ENCODE measurements at places on chromosomes 5 and 9.
A peak's percentile ranks its signal among the peaks of the same experiment; 100 is the strongest.

- DNase-seq, result no peak
Observed at GRCh38 chr5:87944553-87945285, 323.9 kb downstream of the TMEM161B start.

DNA sequence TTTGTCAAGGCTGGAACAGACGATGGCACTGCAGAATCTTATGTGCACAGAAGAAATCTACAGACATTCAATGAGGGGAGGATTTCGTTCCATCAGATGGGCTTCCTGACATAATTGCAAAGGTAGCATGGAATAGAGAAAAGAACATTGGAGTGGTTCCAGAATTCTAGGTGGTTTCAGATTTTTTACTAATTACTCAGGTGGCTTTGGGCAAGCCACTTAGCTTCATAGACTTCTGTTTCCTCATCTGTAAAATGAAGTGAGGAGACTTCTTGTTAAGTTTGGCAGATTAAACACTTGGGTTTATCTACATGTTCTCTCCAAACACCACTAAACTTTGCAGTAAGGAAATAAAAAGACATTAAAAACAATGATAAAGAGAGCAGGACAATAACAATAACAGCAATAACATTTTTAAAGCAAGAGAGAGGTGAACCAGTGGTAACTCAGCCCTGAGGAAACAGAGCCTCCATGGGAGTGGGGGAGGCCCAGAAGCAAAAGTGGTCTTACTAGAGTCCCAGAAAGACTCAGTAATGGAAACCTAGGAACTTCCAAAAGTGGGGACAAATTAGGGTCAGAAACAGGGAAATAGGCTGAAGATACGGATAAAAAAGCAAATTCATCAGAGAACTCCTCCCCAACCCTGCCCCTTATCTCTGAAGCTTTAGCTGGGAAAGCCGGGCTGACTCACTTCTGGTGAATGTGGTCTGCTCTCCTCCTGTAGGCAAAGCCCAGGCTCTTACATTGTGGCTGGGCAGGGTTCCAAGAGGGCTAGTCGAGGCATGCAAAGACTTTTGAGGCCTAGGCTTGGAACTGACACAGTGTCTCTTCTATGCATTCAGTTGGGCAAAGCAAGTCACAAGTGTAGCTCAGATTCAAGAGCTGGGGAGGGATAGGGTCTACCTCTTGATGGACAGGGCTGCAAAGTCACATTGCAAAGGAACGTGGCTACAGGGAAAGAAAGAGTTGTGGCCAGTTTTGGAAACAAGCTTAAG, 11.8 kb upstream of the ACTBL2 start:
- no peak for DNase-seq

- DNase-seq, result no peak
Observed at GRCh38 chr5:110663525-110663924, 62.9 kb downstream of the TMEM232 start.

- no peak for DNase-seq
Observed at GRCh38 chr5:586751-587285, 25.3 kb upstream of the CEP72 start.

DNA sequence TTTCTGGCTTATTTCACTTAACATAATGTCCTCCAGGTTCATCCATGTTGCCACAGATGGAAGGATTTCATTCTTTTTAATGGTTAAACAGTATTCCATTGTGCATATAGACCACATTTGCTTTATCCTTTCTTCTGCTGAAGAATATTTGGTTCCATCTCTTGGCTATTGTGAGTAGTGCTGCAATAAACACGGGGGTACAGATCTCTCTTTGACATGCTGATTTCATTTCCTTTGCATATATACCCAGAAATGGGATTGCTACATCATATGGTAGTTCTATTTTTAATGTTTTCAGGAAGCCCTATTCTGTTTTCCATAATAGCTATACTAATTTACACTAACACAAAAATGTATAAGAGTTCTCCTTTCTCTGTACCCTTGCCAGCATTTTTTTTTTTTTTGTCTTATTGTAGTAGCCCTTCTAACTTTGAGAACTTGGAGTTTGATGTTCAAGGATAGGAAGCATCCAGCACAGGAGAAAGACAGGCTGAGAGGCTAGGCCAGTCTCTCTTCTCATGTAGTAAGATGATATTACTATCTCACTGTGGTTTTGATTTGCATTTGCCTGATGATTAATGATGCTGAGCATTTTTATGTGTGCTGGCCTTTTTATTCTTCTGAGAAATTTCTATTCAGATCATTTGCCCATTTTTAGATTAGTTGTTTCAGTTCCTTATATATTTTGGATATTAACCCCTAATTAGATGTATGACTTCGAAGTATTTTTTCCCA, 592.2 kb upstream of the ZNF608 start:
- DNase-seq, result no peak

DNA sequence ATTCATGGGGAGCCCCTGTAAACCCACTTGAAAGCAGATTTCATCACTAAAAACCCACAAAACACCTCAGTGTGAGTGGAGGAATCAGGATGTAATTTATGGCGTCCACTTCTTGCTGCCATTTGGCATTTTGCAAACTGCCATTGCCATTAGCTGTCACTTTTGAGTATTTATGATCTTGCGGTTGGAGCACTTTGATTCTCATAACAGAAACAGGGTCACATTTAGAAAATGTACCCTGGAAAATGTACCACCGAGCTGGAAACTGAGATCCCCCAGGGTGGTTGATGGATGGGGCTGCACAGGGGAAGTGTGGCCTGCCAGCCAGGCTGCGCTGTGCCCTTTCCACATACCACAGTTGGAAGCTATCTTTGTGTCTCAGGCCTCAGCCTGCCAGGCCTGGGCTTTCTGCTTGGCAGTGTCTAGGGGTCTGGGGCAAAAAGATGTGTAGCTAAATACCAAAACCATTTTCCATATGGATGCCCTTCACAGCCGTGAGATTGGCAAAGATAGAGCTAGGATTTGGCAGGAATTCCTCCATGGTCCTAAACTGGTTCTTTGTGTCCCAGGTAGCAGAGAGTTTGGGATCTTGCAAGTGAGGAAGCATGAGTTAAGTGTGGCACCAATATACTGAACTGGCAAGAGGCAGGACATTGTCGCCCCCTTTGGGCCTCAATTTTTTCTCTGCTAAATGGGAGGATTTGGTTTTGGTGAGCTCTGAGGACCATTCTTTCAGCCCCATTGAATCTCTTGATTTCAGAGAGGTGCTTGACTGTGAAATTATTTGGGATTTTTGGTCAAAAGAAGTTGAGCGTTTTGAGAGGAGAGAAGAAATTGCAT, 46.2 kb downstream of the GALNT10 start:
- DNase-seq, result no peak

DNA sequence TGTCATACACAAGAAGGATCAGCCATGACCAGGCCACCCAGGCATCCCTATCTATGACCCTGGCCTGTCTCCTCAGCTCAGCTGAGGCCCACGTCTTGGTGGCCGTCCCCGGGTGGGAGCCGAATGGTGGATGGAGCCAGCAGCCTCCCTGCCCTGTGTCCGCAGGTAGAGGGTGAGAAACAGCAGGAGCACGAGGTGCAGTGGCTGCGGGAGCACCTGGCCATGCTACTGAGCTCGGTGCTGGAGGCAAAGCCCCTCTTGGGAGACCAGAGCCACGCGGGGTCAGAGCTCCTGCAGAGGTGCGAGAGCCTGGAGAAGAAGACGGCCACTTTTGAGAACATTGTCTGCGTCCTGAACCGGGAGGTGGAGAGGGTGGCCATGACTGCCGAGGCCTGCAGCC, 24.5 kb downstream of the FBXW5 start:
- no peak for DNase-seq

DNA sequence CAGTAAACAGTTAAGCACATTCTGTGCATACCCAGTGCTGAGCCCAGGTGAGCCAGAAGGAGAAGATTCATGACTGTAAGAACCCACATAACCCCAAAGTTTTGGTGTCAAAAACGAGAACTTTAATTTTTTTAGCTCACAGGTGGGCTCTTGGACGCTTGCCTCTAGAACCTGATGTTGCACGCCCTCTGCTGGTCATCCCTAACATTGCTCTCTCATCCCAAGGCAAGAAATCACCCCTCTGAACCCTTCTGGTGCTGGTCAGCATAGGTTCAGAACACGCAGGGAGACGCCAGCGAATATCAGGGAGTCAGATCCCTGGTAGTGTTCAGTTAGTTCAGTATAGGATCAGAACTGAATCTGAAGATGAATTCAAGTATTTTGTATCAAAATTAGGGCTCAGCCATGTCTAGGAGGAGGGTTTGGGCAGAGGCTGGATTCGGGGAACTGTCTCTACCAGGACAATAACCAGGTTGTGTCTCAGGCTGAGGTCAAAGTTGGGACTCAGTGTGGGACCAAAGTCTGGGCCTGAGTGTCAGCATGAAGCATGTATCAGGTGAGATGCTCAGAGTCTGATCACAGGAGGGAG, 4.1 kb upstream of the DNAJB5 start:
- DNase-seq, result peak; percentile 54

- no peak for DNase-seq
Observed at GRCh38 chr5:81761270-81761669, 10.4 kb upstream of the SSBP2 start.

- DNase-seq, result no peak
Observed at GRCh38 chr9:556199-556598, 285.3 kb upstream of the DMRT1 start.

DNA sequence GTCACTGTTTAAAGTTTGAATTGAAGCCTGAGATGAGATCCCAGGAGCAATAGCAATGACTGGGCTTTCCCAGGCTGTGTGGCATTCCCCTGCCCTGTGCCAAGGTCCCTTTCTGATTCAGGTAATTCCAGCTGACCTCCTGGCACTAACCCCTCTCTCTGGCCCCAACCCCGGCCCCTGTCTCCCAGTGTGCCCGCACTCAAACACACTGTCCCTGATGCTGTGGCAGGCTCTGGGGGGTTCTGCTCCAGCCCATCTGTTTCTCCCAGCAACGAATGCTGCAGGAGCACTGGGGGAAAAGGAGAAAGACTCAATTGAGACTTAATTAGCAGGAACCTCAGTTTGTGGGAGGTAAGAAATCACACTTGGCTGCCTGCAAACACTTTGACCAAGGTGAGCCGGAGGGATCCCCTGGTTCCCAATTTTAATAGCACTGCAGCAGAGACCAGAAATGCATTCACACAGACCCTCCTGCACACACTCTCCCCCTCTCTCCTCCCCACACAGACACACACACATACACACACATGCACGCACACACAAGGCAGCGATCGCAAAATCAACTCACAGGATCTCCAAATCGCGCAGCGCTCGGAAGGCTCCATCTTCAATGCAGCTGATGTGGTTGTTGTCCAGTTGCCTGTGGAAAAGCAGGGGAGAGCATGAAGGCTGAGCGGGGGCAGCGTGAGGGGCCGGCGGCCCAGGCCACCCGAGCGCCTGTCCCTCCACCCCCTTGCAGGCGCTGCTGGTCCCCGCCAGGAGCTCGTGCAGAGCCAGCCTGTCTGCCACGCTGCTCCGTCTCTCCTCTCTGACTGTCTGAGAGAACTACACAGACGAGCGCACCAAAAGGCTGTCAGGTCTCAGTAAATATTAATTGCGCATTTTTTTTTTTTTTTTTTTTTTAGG, 265.1 kb upstream of the PANK3 start:
- DNase-seq, result no peak

Data from effector memory CD4-positive, alpha-beta T cell (primary cell).